Urothelium cell line (cell line): ENCODE measurements at places on chromosomes 4 and X.

- DNase-seq, result no peak
Observed at GRCh38 chr4:3747581-3747904, 18.6 kb upstream of the ADRA2C start.

- DNase-seq, result no peak
Observed at GRCh38 chr4:89837993-89838390, 1.0 kb upstream of the SNCA start.

GRCh38 chr4:7128644-7129043, 60.8 kb upstream of the GRPEL1 start:
- no peak for DNase-seq

DNA sequence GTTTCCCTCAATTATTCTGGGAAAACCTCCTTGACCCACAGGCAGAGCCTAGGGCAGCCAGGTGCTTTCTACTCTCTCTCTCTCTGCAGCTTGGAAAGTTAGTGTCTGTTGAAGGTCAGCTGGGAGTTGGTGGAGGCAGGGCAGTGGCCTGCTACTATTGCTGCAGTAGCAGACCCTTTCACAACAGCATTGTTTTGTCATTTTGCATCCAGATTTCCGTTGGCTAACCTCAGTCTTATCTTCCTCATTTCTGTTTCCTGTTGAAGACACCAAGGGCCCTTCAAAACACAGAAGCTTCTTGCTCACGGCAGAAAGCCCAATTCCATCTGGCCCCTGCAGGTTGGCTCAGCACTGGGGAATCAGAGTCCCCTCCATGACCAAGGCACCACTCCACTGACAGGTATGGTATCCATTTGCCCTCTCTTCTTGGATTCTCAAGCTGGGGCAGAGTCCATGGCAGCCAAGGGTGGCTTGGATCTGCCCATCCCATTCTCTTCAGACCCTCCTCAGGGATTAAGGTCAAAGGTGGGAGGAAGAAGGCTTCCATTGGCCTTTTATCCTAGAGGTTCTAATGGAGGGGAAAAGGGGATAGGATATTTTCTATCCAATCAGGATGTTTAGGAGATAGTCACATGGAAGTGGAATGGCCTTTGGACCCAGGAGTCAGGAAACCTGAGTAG, 24.6 kb downstream of the VSIG4 start:
- no peak for DNase-seq

- DNase-seq, result no peak
Observed at GRCh38 chrX:138856881-138857604, 145.5 kb upstream of the FGF13 start.

- peak; percentile 55 for DNase-seq
Observed at GRCh38 chr4:83490876-83491450, 6.1 kb upstream of the ABRAXAS1 start.

DNA sequence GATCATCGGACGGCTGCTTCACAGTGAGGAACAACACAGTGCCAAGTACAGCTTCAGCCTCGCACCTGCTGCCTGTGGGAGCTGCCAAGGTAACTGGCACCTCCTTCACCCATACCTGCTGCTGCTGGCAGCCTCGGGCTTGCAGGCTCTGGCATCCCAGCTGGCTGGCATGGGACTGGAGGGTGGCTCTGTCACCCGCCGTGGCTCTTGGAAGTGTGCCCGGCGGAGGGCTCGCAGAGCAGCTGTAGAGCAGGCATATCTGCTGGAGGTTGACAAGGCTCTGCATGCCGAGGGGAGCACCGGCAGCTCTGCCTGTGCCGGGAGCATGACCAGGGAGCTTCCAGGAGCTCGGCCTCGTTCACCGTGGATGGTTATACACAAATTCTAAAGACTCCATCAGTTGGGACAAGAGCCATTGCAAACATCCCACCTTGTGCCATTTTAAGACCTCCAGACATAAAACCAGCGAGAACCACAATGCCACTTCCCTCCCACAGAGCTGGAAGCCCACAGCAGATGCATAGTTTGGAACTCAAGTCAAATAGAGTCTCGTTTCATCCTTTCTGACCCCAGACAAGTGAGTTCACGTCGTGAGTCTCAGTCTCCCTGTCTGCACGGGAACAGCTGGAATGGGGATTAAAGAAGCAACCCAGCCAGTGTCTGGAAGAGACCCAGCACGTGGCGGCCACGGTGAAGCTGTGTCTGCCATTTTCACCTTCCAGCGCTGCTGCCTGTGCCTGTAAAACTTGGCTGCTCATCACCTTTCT, 84.3 kb upstream of the PSAPL1 start:
- no peak for DNase-seq
